Psoas muscle (tissue), 8 donors: ENCODE measurements at places on chromosomes 5 and 9. TPM values are rescaled to one million over a fixed set of nuclear protein-coding genes. Genes with fewer than 3 reads are reported as not detected.

GRCh38 chr5:154312576-154312975 is 122.0 kb downstream of the GALNT10 start:
- no peak for DNase-seq

- peak; percentile 73 for DNase-seq
These were observed at the start of gene RNF224 for GRCh38 chr9:137227054-137227852. RNF224 (plus strand) TSS chr9:137227502; CDS start chr9:137228336, 834 bp downstream.

DNA sequence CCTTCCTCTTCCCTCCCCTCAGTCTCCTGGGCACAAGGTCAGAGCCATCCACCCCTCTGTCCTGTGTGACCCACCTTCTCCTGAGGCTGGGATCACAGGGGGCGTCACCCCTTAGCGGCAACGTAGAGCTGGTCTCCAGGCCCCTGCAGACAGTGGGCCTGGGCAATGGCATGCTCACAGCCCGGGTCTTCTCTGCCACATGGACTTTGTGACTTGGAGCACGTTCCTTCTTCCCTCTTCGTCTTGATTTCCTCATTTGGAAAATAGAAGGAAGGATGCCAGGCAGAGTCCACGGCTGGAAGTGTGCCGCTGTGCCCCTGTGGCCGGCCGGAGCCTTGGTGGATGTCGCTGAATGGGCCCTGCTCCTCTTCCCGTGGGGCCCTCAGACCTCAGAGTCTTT is 10.0 kb downstream of the RXRA start:
- no peak for DNase-seq

GRCh38 chr9:125856331-125856730 is 109.2 kb downstream of the PBX3 start:
- no peak for DNase-seq

- DNase-seq = no peak
These were observed 473.4 kb downstream of the NTRK2 start for GRCh38 chr9:85142968-85143367.

DNA sequence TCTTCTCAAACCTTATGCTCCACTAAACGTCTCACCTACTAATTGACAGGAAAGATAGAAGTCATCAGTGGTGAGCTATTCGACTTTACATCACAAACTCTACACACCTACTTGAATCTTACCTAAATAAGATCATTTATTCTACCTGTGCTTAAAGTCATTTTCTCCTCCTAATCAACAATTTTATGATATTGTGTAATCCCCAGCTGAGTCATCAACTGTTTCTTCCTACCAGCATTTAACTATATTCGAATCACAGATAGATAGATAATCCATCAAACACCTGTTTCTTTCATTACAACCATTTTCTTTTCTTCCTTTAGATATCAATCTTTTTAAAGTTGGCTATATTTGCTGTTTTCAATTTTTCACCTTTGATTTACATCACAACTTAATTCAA is 181.5 kb downstream of the LPAR1 start:
- no peak for DNase-seq

GRCh38 chr5:68683632-68684036 is 410.2 kb upstream of the SLC30A5 start:
- DNase-seq = no peak

- no peak for DNase-seq
These were observed 26.9 kb upstream of the LTC4S start for GRCh38 chr5:179766726-179767455.

DNA sequence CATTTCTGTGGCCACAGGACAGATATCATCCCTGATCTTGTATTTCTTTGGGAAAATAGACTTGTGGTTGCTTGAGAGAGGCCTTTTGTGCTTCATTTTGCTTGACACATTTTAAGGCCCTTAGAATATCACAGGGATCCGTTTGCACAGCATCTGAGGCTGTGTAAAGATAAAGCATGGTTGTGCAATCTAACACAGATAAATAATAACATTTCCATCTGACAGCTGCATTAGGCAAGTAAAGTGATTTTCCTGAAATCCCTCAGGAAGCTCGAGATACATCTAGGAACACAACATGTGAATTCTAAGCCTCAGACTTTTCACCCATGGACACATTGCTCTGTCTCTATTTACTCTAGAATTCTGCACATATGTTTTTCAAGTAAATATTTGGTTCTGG is 212.8 kb upstream of the ADAMTSL1 start:
- DNase-seq = no peak

- DNase-seq = no peak
These were observed 21.8 kb downstream of the BTNL8 start for GRCh38 chr5:180920710-180921109.

- DNase-seq = no peak
These were observed 1.1 kb downstream of the PLK2 start for GRCh38 chr5:58458743-58459145.

The LCN10 gene
- 4.6 TPM for polyA plus RNA-seq

The OR1L8 gene
- polyA plus RNA-seq = not detected

The KIF4B gene
- polyA plus RNA-seq = 0.03 TPM

The NIM1K gene
- polyA plus RNA-seq = 0.20 TPM

The SEC61B gene
- 145 TPM for polyA plus RNA-seq
